ENCODE measurements at places on chromosomes 1 and 21.

GRCh38 chr1:81880781-81881180, 80.0 kb downstream of the ADGRL2 start:
- DNase-seq = no peak

- DNase-seq = no peak
Observed at GRCh38 chr1:101264697-101265096, 27.9 kb downstream of the S1PR1 start.

GRCh38 chr1:18581420-18581880, 49.2 kb upstream of the PAX7 start:
- no peak for DNase-seq

GRCh38 chr1:65804584-65804983, 11.9 kb downstream of the PDE4B start:
- no peak for DNase-seq

DNA sequence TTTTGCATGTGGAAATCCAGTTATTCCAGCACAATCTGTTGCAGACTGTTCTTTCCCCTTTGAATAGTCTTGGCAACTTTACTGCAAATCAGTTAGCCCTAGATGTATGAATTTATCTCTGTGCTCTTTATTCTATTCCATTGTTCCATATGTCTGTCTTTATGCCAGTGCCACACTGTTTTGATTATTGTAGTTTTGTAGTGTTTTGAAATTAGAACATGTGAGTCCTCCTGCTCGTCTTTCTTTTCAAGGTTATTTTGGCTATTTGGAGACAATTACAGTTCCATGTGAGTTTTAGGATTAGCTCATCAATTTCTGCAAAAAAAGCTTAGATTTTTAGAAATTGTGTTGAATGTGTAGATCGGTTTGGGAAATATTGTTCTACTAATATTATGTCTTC, 26.6 kb downstream of the WNT3A start:
- no peak for DNase-seq

DNA sequence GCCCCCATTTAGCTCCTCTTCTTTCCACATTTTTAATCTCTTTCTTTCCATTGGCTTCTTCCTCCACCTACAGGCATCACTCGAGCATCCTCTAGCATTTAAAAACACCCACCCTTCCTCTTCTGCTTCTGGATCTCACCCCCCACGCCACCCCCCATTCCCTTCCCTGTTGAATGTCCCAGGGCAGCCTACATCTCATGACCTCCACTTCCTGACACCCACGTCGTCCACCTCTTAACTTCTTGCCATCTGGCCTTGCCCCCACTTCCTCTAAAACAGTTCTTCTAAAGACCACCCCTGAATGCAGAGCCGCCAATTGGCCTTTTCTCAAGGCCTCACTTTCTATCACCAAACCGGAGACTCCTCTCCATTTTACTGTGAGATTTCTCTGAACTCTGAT, 6.1 kb upstream of the ETNK2 start:
- DNase-seq = no peak

DNA sequence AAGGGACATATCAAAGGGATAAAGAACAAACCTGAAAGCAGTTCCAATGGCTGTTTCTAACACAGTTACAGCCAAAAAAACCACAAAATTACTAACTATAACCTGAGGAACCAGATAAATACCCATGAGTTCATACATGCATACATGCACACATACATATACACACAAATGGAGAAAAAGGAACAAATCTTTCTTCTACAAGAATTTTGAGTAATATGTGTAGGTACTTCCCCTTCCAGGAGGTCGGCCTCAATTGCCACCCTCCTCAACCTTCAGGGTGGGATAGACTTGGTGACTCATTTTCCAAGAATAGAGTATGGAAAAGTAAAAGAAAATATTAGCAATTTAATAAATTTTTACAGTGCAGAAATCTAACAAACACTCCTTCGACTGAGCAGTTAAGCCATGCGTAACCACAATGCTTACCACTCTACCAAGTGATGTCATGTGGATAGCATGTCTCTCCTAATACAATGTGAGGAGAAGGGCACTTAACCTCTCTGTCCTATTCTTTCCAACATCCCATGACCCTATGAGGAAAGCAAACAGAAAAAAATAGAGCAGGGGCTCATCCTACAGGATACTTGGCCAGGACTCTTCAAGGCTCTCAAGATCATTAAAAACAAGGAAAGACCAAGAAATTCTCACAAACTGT, 243.0 kb upstream of the RUNX1 start:
- DNase-seq = peak; percentile 46

- DNase-seq = no peak
Observed at GRCh38 chr1:184370850-184371249, 16.0 kb upstream of the C1orf21 start.

DNA sequence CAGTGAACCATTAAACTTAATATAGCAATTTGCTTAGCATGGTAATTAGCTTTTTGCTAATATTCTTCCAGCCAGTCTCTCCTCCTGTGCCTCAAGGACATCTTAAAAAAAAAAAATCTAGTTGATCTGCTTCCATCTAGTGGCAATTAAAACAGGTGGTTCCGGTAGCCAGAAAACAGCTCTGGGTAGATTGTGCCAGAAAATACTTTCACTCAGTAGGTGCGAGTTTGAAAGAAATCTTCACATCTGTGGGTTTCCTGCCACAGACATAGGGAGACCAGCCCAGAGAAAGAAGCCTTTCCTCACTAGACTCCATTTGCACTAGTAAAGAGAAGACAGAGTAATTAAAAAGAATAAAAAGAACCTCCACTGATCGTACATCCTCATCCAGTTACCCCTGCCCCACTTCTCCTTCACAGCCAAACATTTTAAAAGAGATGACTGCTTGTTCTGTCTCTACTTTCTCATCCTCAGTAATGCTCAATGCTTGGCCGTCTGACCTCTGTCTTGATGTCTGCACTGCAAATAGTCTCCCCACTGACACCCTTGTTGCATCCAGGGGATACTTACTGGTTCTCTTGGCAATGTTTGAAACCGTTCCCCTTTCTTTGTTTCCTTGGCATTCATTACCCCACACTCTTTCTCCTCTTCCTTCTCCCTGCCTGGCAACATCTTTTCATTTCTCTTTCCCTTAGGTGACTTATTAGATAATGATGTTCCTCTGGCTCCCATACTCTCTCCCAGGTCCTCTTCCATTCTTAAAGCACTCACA, 16.9 kb downstream of the SELL start:
- no peak for DNase-seq

DNA sequence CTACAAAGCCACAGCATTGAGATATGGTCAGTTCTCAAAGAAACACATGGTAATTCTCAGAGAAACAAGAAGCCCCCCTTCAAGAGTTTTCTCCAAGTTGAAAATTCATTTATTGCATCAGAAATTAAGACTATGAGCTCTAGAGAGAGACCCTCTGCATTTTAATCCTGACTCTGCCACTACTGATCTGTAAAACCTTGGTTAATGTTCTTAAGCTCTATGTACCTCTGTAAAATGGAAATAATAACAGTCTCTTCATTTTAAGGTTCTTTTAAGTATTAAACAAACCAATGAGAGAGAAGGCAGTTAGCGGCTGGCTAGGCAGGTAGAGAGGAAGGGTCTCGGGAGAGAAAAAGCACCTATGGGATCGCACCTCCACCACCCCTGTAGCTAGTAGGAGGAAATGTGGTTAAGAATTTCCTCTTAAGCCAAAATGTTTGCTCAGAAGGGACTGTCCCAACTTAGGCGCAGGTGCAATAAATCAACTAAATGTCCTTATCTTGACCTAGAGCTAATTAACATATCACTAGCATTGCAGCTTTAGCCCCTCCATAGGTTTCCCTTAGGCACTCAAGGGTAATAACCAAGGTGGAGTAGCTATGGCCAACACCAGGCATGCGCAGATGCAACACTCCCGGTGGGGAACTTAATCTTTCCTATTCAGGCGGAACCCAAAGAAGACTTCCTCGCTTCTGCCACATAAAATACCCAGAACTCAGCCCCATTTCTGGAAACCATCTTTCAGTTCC, 1685.4 kb downstream of the MRPL39 start:
- DNase-seq = no peak

- no peak for DNase-seq
Observed at GRCh38 chr1:23193391-23194118, 23.7 kb downstream of the HTR1D start.

DNA sequence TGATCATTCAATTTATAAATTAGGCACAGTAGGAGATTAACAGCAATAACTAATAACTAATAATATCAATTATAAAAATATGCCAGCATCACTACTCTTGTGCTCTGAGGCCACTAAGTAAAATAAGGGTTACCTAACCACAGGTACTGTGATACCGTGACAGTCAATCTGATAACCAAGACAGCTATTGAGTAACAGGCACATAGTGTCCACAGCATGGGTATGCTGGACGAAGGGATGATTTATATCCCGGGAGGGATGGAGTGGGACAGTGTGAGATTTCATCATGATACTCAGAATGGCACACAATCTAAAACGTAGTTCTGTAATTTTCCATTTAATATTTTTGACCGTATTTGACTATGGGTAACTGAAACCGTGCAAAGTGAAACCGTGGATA, 39.4 kb downstream of the CD46 start:
- DNase-seq = no peak

DNA sequence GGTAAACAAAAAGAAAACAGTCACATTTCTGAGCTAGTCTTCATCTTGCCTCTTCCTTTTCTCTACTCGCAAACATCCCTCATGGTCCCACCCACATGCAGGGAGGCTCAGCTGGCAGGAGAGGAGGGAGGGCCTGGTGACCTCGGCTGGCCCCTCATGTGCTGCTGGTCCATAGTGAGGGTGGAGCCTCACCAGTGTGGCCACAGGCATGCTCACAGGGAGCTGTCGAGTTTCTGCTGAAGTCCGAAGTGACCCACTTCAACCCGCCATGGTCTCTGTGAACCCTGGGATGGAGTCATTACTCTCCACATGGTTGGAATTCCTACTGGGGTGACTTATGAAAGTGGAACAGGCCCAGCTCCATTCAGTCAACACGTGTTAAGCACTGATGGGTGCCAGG, 253.4 kb downstream of the RHOU start:
- DNase-seq = no peak

GRCh38 chr21:43783098-43783700, 6.2 kb upstream of the RRP1 start:
- no peak for DNase-seq

DNA sequence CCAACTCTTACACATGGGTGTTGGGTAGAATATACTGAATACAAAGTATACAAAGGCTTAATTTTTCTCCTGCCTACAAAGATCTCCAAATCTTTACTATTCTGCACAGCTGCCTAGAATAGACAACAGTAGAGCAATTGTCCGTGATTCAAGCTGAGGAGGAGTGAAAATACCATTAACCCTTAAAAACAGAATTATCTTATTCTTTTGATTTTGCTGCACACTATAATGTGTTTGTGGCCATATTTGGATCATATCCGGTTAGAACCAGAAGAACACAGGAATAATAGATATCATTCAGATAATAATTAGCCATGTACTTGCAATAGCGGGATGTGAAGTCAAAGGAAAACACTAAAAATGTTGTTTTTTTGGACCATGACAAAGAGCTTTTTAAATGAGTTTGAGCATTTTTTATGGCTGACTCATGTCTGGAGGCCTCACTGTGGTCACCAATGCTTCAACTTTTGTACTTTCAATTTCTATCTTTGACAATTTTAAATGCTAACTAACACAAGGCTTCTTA, 197.6 kb upstream of the FOXD3 start:
- DNase-seq = peak; percentile 87

- no peak for DNase-seq
Observed at GRCh38 chr1:28885977-28886730, 28.2 kb upstream of the EPB41 start.

- peak; percentile 76 for DNase-seq
Observed at GRCh38 chr21:35593000-35593502, 467.3 kb downstream of the SETD4 start.

- DNase-seq = no peak
Observed at GRCh38 chr1:197660389-197660788, 114.9 kb downstream of the DENND1B start.

- no peak for DNase-seq
Observed at GRCh38 chr1:81398041-81398440, 402.7 kb upstream of the ADGRL2 start.

- DNase-seq = no peak
Observed at GRCh38 chr1:25098717-25099116, 133.6 kb downstream of the SYF2 start.

DNA sequence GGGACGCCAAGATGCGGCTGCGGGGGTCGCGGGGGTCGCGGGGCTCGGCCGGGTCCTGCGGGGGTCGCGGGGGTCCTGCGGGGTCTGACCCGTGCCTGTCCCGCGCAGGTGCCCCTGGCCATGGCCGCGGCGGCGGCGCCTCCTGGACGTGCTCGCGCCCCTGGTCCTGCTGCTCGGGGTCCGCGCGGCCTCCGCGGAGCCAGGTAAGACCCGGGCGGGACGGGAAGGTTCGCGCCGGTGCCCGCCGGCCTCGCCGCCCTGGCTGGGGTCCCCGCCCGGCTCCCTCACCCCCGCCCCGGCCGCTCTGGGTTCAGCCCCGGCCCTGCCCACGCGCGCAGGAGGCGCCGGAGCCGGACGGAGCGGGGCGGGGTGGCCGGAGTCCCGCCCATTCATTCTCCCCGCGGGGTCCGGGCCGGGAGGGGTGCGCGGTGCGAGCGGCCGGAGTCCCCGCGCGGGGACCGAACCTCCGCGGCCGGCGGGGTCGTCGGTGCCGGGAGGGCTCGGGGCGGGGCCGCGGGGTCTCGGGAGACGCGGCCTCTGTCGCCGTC, 380 bp downstream of the COL18A1 start:
- DNase-seq = no peak

- no peak for DNase-seq
Observed at GRCh38 chr1:22736501-22737080, 26.0 kb downstream of the EPHB2 start.

GRCh38 chr1:66182551-66183178, 351.3 kb upstream of the SGIP1 start:
- DNase-seq = peak; percentile 61

DNA sequence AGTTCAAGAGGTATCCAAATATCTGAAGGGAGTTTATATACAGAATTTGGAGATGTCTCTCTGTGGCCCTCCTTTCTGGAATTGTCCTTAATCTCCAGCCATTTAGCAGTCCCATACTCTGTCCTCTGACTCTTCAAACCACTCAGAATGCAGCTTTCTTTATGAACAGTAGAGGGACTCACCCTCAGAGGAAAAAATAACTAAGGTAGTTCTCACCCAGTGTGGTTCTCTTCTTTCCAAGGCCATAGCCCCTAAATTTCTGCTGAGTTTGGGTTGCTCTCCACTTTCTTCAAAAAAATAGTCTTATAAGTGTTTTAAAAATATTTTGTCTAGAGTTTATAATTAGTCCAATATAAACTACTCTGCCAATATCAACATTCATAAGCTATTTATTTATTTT, 369.7 kb downstream of the MATN1 start:
- DNase-seq = peak; percentile 12

- DNase-seq = no peak
Observed at GRCh38 chr21:39976800-39977199, 109.6 kb downstream of the PCP4 start.

GRCh38 chr1:58813361-58813760, 29.5 kb upstream of the JUN start:
- DNase-seq = no peak

- no peak for DNase-seq
Observed at GRCh38 chr1:65165269-65165993, 17.4 kb downstream of the AK4 start.
